ENCODE measurements at places on chromosomes 7 and 10. TPM values are rescaled to one million over a fixed set of nuclear protein-coding genes. Genes with fewer than 3 reads are reported as not detected.
A peak's percentile ranks its signal among the peaks of the same experiment; 100 is the strongest.

MORN4 gene
- 4.2 TPM for total RNA-seq

CNPY1 gene
- total RNA-seq: not detected

RBP4 gene
- not detected for total RNA-seq

KEL gene
- total RNA-seq: not detected

SAMD9L gene
- 18.0 TPM for total RNA-seq

PRSS2 gene
- total RNA-seq: not detected

LBX1 gene
- total RNA-seq: not detected

COMMD3 gene
- total RNA-seq: 32.9 TPM

C7orf33 gene
- not detected for total RNA-seq

DKK1 gene
- 84.4 TPM for total RNA-seq

PLEKHS1 gene
- under 0.01 TPM for total RNA-seq

CRTAC1 gene
- total RNA-seq: not detected

VSTM2A gene
- not detected for total RNA-seq

OR2A42 gene
- under 0.01 TPM for total RNA-seq

DGKI gene
- total RNA-seq: 11.3 TPM

KLLN gene
- 0.86 TPM for total RNA-seq

HMX3 gene
- total RNA-seq: not detected

PDE6C gene
- not detected for total RNA-seq

PCGF6 gene
- total RNA-seq: 10.4 TPM

HIP1 gene
- 30.9 TPM for total RNA-seq

ANLN gene
- total RNA-seq: 119 TPM

CALML5 gene
- total RNA-seq: not detected

SORCS1 gene
- total RNA-seq: not detected

CALML3 gene
- not detected for total RNA-seq

FOXP2 gene
- total RNA-seq: 0.86 TPM

DNA sequence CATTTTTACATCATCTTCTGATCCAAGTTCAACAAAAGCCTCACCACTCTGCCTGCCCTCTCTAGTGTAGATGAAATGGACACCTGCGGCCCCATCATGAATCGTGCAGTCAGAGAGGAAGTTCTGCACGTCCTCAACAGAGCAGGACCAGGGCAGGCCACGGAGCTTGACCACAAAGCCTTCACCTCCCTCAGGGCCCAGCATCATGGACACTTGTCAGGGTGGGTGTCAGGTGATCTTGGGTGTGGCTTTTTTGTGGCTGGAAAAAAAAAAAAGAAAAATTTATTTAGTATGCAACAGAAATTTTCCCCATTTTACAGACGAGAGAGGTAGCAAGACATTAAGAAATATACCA, 16.2 kb downstream of the FXYD4 start:
- no peak for DNase-seq

GRCh38 chr10:122363722-122364463, 10.6 kb upstream of the PLEKHA1 start:
- no peak for DNase-seq

- DNase-seq: no peak
Measured at GRCh38 chr10:71606257-71607081, 113.1 kb downstream of the C10orf105 start.

DNA sequence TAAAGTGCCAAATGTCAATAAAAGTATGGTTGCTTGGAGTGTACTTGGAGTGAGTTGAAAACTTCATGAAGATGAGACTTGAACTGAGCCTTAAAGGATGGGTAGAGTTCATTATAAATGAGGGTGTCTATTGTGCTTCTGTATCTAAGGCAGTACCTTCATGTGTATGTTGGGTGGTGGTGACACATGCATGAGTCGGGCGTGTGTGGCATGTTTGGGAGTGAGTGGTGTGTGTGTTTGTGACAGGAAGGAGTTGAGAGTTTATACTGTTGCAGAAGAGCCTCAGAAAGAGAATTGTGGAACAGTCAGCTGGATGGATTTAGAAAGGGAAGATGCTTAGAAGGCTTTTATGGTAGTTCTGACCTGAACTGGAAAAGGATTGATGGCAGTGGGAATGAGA, 6.0 kb upstream of the ZRANB1 start:
- no peak for DNase-seq

- DNase-seq: no peak
Measured at GRCh38 chr7:23014681-23015080, 751 bp upstream of the HYCC1 start.

DNA sequence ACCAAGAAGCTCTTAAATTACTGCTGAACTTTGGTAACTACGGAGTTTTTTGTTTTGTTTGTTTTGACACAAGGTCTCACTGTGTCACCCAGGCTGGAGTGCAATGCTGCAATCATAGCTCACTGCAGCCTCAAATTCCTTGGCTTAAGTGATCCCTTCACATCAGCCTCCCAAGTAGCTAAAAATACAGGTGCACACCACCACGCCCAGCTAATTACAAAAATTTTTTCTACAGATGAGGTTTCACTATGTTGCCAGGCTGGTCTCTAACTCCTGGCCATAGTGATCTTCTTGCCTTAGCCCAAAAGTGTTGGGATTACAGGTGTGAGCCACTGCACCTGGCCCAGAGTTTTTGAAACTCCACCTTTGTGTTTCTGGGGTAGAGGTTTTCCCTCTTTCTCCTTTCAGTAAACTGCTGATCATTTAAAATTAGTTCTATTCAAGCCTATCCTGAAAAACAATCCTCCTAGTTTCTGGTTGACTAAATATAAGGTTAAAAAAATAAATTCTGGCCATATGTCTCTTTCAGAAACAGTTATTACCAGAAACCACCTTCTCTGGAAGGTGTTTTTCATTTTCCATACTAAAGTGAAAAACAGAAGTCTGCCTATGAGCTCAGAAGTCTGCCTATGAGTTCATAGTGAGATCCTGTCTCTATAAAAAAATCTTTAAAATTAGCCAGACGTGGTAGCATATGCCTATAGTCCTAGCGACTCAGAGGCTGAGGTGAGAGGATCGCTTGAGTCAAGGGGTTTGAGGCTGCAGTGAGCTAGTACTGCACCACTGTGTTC, 63.9 kb downstream of the VOPP1 start:
- DNase-seq: no peak

GRCh38 chr10:50874723-50875122, 10.7 kb downstream of the A1CF start:
- no peak for DNase-seq

GRCh38 chr7:11931307-11931706, 99.3 kb upstream of the THSD7A start:
- peak; percentile 43 for DNase-seq

- DNase-seq: no peak
Measured at GRCh38 chr7:311796-312195, 21.8 kb downstream of the FOXL3 start.

- DNase-seq: no peak
Measured at GRCh38 chr10:17380016-17380415, 74.4 kb downstream of the ST8SIA6 start.

- no peak for DNase-seq
Measured at GRCh38 chr10:51342381-51342780, 268.1 kb downstream of the PRKG1 start.

- peak; percentile 96 for DNase-seq
Measured at GRCh38 chr7:17564678-17565212, 266.3 kb downstream of the AHR start.

GRCh38 chr10:103584216-103585010, 90.9 kb downstream of the NEURL1 start:
- DNase-seq: no peak

DNA sequence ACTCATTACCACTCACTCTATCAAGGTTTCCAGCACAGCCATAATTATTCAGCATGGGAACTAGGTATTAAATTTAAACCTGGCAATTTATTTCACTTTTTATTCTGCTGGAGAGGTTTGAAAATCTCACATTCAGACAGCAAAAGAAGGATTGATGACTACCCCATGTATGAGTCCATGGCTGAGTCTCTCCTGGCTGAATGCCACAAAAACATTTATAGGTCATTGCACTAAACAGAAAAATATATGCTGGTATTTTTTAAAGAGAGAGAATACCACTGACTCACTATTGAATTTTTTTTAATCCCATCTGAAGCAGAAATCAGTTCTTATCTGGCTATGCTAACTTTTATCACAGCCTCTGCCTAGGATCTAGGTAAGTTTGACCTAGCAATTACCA, 336.3 kb downstream of the PPP1R3A start:
- DNase-seq: no peak

- no peak for DNase-seq
Measured at GRCh38 chr10:26698909-26699308, 1.4 kb downstream of the PDSS1 start.

DNA sequence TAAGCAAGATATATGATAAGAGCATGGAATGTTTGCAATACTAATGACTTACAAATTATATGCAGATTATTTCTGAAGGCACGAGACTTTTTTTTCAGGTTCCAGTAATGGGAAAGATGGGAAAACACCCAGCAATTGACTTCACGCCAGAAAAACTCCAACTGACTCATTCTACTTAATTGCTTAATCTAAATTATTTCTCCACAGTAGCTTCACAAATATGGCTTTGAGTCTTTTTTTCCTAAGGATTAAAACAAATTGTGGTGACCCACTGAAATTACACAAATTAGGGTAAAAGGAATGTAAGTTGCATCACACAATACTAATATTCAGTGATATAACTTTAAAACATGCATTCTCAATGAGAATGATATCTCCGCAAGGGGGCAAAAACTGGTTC, 138.7 kb downstream of the GNAI1 start:
- peak; percentile 78 for DNase-seq

- DNase-seq: no peak
Measured at GRCh38 chr7:29881724-29882123, 75.4 kb downstream of the WIPF3 start.

- peak; percentile 85 for DNase-seq
Measured at GRCh38 chr10:119896061-119896655, 3.6 kb downstream of the SEC23IP start.

DNA sequence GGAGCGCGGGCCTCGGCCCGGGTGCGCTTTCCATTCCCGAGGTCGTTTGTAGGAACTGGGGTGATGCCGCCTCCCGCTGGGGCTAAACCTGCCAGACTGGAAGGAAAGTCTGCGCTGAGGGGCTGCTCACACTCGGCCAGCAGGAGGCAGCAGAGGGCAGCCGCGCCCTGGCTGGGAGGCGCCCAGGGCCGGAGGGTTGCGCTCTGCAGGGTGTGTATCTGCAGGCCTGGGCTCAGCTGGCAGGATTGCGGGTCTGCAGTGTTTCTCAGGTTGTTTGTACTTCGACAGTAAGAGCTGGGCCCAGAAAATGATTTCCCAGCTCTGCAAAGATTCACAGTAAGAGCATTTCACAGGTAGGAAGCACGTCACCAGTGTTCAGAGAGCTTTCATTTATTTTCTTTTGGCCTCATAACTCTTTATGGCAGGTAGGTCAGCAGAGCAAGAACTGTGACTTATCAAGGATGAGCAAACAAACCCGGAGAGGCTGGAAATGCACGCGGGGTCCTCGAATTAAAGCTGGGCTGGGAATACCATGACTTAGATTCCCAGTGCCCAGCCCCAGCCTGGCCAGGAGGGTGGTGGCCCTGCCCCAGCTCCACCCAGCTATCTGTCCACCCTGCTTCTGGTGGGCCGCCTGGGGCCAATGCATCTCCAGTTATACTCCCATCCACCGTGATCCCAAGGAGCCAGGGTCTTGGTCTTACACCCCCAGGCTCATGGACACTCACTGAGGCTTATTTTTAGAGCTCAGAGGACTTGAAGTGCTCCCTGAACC, 15.2 kb upstream of the PPP2R2D start:
- peak; percentile 61 for DNase-seq
